ENCODE measurements at places on chromosomes 12 and 14.

GRCh38 chr12:12443431-12443878 lies 86.6 kb downstream of the BORCS5 start:
- DNase-seq, result no peak

GRCh38 chr12:4148418-4149056 lies 125.0 kb upstream of the CCND2 start:
- no peak for DNase-seq

- no peak for DNase-seq
These were observed 34.6 kb downstream of the FZD10 start for GRCh38 chr12:130196827-130197226.

- no peak for DNase-seq
These were observed 7.6 kb downstream of the TMEM179 start for GRCh38 chr14:104596927-104597351.

GRCh38 chr12:71656740-71657139 lies 6.9 kb downstream of the ZFC3H1 start:
- no peak for DNase-seq

GRCh38 chr12:25322918-25323531 lies 72.3 kb upstream of the KRAS start:
- no peak for DNase-seq

- DNase-seq, result no peak
These were observed 94.8 kb downstream of the ATF7IP start for GRCh38 chr12:14460212-14460841.

- no peak for DNase-seq
These were observed 22.5 kb upstream of the FOXG1 start for GRCh38 chr14:28744126-28744525.

DNA sequence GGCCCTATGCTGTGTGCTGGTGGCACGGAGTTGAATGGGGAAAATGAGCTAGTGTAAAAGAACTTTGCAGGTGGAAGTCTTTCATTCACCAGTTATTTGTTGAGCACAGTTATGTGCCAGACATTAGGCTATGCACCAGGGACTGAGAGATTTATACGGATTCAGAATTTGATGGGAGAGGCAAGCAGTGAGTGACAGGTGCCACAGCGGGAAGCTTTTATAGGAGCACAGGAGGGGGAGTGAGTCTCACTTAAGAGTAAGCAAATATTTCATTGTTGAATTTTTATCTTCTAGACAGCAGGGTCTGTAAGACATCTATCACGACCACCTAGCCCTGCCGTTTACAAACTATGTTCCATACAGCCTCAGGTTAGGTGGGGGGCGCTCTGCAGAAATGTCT lies 320.6 kb downstream of the SNAPC1 start:
- no peak for DNase-seq

GRCh38 chr12:86122846-86123468 lies 133.2 kb downstream of the MGAT4C start:
- no peak for DNase-seq

DNA sequence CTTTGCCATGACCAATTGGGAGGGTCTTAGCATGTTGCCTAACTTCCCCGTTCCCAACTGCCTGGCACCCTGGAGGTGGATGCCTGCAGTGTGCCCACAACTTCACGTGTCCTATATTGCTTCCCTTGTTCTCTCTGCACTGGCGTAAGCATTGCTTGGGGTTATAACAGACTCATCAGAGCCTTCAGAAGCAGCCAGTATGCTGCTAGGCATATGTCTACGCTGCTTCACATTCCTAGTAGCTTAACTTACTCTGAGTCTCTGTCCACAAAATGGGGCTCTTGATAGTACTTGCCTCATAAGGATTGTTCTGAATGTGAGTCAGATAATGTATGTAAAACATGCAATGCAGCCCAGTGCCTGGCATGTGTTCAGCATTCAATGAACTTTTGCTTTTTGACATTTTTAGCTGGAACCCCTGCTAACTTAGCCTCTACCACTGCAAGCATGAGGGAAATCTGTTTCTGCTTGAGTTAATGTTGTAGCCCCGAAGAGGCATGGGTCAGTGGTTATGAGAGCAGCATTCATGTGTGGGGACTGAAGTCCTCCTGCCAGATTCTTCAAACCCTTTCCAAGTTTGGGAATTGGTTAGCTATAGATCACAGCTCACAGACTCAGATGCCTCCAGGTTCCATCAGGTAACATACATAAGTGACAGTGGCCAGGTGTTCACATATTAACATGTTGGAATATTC lies 2.8 kb downstream of the SLC5A8 start:
- no peak for DNase-seq

DNA sequence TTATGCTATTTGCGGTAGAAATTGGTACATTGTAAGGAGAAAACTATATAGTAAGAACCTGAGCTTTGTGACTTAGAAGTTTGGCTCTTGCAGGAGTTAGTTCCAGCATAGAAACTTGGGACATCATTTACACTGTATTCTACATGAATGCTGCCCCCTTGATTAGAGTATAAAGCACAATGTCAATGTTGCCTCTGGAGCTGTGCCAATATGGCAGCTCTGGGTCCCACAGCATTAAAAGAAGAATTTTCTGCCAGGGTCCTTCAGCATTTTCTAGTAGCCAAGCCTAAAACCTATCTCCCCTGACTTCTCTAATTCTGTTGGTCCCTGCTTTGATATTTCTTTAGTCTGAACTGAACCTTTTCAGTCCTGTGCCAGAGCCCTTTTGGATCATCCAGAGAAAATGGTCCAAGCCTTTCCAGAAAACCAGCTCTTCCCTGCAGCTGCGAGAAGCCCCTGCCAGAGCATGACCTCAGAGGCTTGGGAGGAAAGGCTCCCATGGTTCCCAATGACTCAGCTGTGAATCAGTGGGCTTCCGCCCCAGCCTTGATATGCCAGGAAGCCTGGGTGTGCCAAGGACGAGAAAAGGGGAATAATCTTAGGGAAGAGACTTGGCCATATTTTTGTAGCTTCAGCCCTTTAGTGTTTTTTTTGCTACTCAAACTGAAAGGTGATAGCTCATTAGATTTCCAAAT lies 43.2 kb downstream of the PLEKHG7 start:
- no peak for DNase-seq

GRCh38 chr12:113472191-113473121 lies 785 bp upstream of the LHX5 start:
- no peak for DNase-seq

DNA sequence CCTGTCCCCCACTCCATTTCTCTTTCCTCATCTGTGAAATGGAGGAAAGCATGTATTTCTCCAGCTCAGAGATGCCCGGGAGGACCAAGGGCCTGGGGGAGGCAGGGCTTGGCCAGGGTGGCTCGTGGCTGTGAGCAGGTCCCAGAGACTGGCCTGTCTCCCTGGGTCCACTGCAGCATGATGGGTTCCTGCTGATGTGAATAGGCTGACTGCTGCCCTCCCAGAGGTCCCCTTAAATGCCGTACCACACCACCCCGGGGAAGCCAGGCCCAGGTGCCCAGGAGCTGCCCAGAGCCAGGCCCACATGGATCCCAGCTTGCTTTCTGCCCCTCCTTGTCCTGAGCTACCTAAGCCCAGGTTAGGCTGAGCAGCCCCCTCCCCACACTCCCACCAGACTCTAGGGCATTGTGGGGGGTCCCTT lies 158.2 kb upstream of the C14orf180 start:
- no peak for DNase-seq
